Tibial nerve (tissue), 4 donors: ENCODE measurements at places on chromosomes 13 and 19. TPM values are rescaled to one million over a fixed set of nuclear protein-coding genes. Genes with fewer than 3 reads are reported as not detected.

Gene CYP4F3
- 13.0 TPM for total RNA-seq

Gene C19orf33
- total RNA-seq, result 439 TPM

GRCh38 chr19:54136086-54136863 lies 1.3 kb upstream of the CNOT3 start:
- H3K4me3 ChIP-seq, result peak overlapping the region; percentile 28
- no peaks in the 10 kb centered on the region for H3K27me3 ChIP-seq
- H3K27ac ChIP-seq, result peak overlapping the region; percentile 78
- no peak for DNase-seq

DNA sequence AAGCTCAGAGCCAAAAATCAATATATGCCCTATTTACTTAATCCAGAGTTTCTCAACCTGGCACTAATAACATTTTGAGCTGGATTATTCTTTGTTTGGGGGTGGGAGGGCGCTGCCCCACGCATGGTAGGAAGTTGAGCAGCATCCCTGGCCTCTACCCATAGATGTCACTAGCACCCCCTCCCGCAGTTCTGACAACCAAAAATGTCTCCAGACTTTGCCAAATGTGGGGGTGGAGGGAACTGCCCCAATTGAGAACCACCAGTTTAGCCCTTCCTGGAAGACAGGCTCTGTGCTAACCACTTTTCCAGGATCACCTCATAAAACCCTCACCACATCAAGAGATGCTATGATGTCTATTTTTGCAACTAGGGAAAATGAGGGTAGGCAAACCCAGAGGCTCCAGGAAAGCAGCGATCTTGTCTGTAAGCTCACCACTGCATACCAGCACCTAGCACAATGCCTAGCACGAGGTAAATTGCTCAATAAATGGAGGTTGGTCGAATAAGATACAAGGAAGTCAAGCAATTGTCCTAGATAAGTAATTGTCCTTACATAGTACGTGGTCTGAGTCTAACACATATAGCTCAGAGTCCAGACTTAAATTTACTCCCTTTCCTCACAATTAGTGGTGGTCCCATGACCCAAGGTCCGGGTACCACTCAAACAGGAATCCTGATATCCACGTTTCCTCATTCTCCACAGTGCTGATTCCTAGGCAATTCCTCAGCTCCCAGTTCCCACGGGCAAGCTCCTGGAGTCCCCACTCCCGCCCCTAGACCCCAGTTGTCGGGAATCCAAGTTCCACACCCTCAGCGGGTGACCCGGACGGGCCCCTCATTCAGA lies 892 bp downstream of the TRIR start:
- H3K27me3 ChIP-seq, result no peaks in the 10 kb centered on the region
- H3K36me3 ChIP-seq, result no peaks in the 10 kb centered on the region
- H3K4me3 ChIP-seq, result peak overlapping the region; percentile 77
- peaks cover 34% of the 10 kb centered on the region for H3K4me1 ChIP-seq

DNA sequence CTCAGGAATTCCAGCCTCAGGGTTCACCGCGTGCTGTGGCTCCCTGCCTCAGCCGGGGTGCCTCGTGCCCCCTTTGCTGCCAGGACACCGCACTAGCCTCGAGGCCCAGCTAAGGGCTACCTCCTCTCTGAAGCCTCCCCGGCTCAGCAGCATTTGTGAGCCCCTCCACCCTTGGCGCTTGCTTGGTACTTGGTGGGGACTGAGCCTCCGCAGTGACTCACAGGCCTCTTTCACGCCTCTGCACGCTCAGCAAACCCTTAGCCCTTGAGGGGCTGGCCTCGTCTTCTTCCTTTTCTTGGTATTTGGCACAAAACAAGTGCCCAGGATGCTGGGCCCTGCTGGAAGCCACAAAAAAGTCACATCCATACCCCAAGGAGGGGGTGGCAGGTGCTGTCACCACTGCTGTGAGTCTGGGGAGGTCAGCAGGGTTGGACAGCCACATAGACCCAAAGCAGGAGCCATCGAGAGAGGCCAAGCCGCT lies 85.4 kb upstream of the TM9SF2 start:
- no peaks in the 10 kb centered on the region for H3K36me3 ChIP-seq
- no peak overlapping the region for H3K27ac ChIP-seq
- H3K4me1 ChIP-seq, result no peaks in the 10 kb centered on the region
- no peak for DNase-seq
- H3K4me3 ChIP-seq, result no peak overlapping the region
